Activated CD4-positive, alpha-beta memory T cell treated with anti-CD3 and anti-CD28 coated beads, Interleukin-2, amount 10 ng/mL, durations not matched to agents 7 days and 5 days (primary cell): ENCODE measurements at places on chromosomes 13 and 19. TPM values are rescaled to one million over a fixed set of nuclear protein-coding genes. Genes with fewer than 3 reads are reported as not detected.
A peak's percentile ranks its signal among the peaks of the same experiment; 100 is the strongest.

GRCh38 chr19:13918726-13919411 lies 12.9 kb downstream of the CC2D1A start:
- DNase-seq, result no peak

GRCh38 chr19:51810223-51810622 lies 15.3 kb downstream of the FPR3 start:
- DNase-seq, result no peak

GRCh38 chr13:49652355-49653305 lies 24.3 kb downstream of the ARL11 start:
- peak; percentile 32 for DNase-seq

DNA sequence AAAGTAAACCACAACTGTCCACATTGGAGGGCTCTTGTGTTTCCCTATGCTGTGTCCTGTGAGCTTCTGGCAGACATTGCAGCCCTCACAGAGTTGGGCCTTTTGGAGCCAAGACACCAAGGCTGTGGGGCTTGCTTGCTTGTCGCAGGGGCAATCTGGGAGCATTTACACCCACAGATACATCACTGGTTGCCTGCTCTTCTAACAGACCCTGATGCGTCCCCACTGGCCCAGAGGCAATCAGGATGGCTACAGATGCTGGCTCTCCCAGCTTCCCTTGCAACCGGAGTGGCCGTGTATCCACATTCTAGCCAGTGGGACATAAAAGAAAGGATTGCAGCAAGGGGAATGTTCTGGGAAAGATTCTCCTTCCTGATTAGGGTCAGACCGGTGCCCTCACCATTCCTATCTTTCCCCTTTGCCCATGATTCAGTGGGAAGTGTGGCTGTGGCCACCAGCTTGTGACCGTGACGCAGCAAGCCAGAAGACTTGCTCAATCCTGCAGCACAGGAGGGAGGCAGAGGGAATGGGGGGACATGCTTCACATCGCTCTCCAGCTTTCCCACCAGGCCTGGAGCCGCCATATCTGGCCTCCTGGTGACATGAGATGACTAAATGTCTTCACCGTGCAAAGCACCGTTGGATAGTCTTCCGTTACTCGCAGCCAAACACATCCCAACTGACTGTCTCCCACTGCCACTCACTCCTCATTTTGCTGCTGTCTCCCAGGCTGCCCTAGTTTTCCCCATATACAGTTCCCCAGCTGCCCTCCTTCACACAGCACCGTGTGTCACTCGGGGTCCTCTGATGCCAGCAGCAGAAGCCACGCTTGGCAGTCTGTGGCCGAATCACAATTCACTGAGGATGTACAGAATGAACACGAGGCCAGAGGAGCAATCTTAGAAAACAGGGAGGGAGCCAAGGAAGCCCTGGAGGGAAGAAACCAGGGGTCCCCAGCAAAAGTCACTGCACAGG lies 151.0 kb downstream of the DPF1 start:
- DNase-seq, result no peak

DNA sequence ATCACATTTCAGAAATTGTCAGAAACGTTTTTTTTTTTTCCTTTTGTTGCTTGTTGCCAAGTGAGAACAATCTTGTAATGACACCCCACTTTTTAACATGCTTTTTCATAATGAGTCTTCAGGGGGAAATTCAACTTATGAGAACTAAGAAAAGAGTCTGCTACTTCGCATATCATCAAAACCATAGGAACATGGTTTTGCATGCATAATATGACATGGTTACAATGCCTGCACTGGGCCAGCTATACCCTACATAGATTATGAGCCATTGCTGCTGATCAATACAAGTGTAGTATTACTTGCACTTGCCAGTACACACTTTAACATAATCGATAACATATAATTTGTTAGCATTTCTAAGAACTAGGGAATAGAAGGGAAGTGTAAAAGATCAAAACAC lies 191.0 kb upstream of the NBEA start:
- DNase-seq, result no peak

DNA sequence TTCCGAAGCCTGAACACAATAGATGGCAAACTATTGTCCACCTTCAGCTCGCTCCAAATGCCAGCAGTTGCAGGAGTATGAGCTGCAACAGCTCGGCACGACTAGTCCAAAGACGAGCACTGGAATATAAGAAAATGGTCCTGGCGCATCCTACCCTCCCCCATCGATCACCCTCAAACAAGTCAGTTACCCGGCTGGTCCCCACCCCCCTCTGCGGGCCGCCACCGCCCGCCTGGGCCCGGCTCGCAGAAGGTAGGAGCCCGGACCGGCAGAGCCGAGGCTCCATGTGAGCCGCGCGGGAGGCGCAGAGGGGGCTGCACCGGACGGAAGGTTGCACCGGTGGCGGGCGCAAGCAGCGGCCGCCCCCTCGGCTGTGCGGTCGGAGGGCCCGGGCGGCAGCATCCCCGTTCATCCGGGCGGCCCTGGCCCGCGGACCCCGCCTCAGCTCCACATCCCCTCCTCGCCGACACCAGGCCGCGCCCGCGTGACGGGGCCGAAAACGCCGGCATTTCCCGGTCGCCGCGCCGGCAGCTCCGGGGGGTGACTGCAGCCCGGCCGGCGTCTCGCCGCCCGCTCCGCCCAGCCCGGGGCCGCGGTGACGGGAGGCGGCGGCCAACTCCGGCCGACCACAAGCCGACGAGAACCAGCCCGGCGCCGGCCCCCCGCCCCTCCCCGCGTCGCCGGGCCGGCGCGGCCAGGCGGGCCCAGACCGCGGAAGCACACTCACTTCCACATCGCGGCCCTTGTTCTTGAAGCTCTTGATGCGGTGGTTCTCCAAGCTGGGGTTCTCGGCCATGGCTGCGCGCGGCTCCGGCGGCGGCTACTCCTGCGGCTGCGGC lies 552 bp downstream of the KPNA3 start:
- DNase-seq, result peak; percentile 55

- DNase-seq, result peak; percentile 65
Observed at GRCh38 chr19:55255618-55256423, 3.0 kb downstream of the PPP6R1 start.

GRCh38 chr19:35100588-35101533 lies 14.8 kb upstream of the FXYD3 start:
- no peak for DNase-seq

- no peak for DNase-seq
Observed at GRCh38 chr13:111213964-111214726, 99.0 kb downstream of the ARHGEF7 start.

Gene NKPD1
- 0.15 TPM for total RNA-seq

Gene ZNF135
- not detected for total RNA-seq

Gene THSD8
- total RNA-seq, result 19.2 TPM

Gene PRR19
- total RNA-seq, result 0.45 TPM

Gene AP1M2
- not detected for total RNA-seq

Gene SIGLEC5
- not detected for total RNA-seq

Gene ONECUT3
- total RNA-seq, result not detected
